ENCODE measurements at places on chromosomes 1 and 21.

GRCh38 chr1:46485564-46486431 lies 3.8 kb upstream of the DMBX1 start:
- DNase-seq: no peak

DNA sequence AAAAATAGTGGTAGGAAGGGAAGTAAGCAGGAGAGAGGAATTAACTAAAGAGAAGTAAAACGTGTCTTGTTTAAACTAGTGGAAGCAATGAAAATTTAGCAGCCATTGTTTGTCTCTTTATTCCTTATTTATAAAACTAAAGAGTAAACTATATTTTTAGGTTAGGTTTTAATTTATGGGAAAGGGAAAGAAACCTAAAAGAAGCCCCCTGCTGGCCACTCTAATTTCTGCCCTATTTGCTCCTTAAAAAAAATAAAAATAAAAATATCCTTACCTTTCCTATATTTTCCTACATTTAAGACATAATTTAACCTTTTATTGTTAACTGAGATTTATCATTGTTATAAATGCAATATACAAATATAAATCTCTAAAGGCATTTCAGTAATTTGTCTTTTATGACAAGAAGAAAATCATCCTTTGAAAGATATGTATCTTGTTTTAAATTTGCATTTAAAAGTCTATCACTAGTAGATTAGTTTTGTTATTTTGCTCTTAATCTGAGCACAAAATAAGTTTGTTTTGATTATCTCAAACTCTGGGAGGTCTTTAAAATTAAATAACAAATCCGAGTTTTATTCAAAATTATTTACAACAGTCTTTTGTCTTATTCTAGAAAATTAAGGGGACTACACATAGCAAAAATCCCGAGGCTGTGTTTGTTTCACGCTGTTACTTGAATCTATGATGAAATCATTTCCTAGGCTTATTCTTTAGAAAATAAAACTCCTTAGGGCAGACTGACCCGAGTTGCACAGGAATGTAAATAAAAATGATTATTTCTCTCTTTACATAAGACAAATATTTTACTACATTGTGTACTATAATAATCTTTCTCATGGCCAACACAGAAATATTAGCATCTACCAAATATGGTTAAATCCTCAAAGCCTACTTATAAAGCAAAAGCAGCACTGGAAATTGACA lies 201.7 kb downstream of the NRIP1 start:
- DNase-seq: no peak

GRCh38 chr1:6275826-6276782 lies 15.2 kb upstream of the GPR153 start:
- no peak for DNase-seq

DNA sequence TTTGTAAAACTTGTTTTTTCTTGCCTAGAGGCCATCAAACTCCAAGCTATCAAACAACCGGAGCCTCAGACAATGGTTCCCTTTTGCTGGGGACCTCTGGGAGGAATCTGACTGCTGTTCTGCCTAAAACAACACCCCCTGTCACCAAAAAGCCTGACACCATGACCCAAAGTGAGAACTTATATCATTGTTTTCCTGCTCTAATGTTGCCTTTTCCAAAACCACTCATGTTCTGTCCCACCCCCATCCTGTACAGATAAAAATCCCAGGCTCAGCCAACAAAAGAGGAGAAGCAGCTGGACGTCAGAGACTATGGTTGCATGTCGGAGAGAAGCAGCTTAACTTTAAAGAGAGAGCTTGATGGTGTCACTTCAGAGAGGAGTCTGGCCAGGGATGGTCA lies 327.2 kb upstream of the CXADR start:
- DNase-seq: no peak

DNA sequence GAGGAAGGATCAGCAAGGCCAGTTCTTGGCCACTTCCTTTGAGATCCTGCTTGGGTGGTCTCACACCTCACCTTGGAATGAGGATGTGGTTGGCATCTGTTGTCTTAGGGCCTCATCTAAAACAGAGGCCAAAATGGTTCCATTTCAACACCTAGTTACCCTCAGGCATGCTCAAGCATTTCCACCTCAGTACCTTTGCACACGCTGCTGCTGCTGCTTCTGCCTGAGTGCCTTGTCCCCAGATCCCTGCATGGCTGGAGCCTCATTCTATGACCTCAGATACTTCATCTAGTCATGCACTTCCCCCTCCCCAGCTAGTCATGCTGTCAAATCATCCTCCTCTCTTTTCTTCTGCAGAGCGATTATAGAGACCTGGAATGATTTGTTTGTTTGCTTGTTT lies 86.8 kb downstream of the ACTL8 start:
- no peak for DNase-seq

- no peak for DNase-seq
These were observed at the start of gene TNNT2 for GRCh38 chr1:201377611-201378092. TSS of gene TNNT2 (minus strand) at chr1:201377680. CDS start at chr1:201373254, 4,426 bp downstream.

GRCh38 chr1:29912425-29912824 lies 676.1 kb downstream of the PTPRU start:
- no peak for DNase-seq

GRCh38 chr1:92277105-92277723 lies 21.6 kb downstream of the GLMN start:
- DNase-seq: no peak

DNA sequence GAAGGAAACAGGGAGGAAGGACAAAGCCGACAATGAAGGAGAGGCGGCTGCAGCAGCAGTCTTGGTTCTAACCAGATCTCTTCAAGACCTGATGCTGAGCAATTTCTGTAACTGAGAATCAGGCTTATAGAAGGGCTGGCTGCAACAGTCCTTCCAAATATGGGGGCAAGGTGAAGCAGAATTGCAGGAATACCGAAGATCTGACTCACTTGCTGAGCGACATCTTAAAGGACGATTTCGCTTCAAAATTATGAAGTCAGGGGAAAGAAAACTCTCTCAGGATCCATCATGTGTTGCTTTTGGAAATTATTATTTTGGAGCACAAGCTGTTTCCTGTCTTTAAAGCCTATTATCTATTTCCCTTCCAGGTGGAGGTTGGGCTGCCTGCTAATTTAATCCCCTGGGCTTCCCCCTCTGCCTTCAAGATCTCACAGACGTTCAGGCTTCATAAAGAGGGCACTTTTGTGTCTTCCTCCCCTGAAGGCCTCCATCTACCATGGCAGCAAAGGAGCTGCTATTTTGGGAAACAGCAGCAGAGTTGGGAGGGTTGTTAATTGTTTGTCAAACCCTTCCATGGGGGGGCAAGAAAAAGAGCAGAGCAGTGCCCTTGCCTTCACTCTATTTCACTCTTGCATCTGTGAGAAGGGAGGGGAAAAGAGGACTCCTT lies 10.8 kb upstream of the IER5 start:
- no peak for DNase-seq

DNA sequence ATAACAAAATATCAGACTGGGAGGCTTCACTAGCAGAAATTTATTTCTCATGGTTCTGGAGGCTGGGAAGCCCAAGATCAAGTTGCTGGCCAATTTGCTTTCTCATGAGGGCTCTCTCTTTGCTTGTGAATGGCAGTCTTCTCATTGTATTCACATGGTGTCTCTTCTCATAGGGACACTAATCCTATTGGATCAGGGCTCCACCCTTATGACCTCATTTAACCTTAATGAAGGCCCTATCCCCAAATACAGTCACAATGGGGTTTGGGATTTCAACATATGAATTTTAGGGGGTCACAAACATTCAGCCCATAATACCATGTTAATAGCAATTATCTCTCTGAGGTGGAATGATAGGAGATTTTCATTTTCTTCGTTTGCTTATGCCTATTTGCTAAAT lies 25.3 kb downstream of the TCEA3 start:
- DNase-seq: no peak

- no peak for DNase-seq
These were observed 18.9 kb downstream of the ALDH9A1 start for GRCh38 chr1:165679282-165680036.

DNA sequence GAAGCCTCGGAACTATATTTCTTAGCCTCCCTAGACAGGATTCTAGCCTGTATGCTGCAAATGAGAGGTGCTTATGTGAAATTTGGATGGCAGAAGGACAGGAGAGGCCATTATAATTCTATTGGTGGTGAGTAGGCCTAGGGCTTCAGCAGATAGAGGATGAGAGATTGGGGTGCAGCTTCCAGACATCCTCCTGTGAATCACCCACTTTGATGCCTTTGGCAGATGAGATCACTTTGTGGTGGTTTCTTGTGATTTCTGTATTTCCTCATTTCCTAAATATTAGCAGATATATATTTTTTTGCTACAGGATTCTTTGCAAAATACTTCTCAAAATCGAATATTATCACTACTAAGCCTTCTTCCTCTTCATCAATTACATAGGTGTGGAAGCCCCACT lies 37.3 kb downstream of the MFSD2A start:
- no peak for DNase-seq

DNA sequence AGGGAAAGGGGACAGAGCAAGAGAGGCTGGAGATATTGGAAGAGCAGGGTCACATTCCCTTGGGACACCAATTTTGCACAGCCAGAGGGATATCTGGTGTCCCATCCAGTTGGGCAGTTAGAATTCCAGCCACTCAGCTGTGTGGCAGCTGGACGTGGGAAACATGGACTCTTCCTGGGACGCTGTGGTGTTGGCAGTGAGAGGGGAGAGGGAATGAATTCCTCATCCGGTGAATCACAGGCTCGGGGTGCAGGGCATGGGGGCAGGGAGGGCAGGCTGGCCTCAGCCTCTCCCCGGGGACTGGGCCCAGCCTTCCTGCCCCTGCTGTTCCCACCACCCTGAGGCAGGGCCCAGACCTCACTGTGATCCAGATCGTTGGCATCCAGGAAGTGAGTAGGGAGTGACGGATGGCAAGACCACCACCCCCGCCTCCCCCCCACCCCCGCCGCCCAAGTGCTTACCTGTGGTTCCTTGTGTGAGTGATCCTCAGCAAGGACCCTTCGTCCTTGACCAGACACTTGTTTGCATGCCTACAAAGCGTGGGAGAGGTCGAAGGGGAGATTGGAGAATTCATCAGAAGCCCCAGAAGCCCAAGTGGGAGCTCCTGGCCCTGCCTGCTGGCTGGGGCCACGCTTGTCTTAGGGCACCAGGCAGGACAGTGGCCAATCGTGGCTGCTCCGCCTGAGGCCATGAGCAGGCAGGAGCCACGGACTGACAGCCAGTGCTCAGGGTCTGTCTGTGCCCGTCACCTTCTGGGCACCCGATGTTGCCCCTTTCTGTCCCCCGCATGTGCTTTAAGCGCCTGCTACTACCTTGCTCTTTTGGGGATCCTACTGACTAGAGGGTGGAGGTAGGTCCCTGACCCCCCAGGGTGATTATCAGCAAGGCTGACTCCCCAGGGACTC lies 8.7 kb downstream of the WNT3A start:
- no peak for DNase-seq

DNA sequence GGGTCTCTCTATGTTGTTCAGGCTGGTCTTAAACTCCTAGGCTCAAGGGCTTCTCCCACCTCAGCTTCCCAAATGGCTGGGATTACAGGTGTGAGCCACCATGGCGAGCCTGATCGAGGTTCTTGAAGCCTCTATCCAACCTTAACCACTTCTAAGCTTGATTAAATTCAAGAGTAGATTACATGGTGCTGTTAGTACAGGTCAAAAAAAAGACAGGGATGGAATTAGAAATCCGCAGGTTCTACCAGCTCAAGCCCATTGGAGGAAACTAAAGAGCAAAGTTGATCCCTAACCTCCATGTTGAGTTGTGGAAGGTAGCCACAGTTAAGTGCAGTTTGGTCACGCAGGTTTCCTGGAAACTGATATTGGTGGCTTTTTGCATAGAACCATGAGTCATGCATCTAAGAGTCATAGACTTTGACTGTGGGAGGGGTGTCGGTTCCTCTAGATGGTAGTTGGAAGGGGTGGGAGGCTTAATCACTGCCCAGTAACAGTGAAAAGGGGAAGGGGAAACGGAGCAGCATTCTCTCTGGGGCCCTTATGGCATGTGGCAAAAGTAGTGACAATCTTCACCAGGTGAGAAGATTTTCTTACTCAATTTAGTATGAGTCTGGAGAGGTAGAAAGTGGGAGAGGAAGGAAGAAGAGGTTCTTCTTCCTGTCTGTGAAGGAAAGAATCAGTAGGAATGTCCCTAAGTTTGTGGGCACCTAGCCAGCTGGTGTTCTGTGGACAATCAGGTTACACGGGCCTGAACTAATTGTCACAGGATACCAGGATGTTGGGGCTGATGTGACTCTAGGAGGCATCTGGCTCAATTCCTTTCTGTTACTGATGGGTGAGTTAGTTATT lies 7.0 kb downstream of the CD53 start:
- peak; percentile 42 for DNase-seq

GRCh38 chr21:45404730-45405270 lies at the start of gene COL18A1:
TSS of gene COL18A1 (plus strand) at chr21:45405165. CDS start at chr21:45405231, 66 bp downstream.
- DNase-seq: peak; percentile 56

DNA sequence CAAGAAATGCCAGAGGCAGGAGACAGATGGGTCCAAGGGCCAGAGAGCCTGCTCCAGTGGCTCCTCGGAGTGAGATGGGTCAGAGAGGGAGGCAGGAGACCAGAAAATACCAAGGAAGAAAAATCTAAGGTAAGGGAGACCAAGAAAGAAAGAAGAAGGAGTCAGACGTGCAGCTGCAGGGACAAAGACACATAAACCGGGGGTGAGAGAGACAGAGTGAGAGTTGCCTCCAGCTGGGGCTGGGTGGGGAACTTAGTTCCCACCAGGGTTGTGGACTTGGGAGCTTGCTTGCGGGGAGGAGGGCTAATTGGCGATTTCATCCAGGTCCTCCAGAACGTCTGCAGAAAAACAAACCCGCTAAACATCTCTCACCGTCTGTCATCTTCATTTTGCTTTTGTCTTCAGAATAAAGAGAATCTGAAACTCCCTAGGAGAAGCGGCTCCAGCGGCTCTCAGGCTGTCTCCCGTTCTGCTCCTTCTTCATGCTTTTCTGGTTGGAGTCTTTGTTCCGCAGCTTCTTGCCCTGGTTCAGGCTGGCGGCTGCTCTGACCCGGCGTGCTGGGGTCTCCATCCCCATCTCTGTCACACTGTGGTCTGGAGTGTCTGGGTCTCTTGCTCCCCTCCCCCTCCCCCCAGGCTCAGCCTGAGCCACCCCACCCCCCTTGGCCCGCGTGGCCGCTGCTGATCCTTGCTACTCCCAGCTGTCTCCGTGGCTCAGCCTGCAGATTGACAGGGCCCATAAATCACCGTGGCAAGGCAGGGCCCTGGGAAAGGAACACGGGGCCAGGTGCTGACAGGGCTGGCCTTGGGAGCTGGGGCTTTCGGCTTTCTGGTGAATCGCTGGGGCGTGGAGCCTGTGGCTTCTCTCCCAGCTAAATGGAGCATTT lies 66.6 kb downstream of the UBIAD1 start:
- DNase-seq: no peak

DNA sequence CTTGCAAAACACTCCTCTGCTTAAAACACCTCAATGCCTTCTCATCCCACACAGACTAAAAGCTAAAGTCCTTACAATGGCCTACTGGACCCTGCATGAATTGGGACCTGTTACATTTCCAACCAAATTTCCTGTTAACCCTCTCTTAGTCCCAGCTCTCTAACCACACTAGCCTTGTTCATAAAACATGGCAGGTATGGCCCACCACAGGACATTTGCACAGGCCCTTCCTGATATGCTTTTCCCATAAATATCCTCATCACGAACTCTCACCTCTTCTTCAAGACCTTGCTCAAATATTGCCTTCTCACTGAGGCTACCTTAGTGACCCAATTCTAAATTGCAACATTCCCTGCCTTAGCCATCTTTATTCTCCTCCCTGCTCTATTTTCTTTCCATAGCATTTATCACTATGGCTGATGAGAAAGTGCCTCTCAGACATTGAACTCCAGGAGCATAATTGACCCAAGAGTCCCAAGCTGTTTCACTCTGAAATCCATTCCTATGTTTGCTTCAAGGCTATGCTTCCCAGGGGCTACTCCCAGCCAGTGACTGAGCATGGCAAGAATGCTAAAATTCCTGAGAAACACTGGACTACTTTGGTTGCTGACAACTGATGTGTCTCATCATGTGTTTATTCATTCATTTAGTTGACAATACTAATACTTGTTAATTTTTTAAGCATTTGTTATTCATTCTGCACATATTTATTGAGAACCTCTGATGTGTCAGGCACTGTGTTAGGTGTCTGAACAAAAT lies 2.7 kb upstream of the PALMD start:
- DNase-seq: no peak

All from stimulated activated CD4-positive, alpha-beta T cell treated with anti-CD3 and anti-CD28 coated beads, Interleukin-4, amount 100 ng/mL, for 1 hour (primary cell).